ENCODE measurements at places on chromosomes 3 and 15.

GRCh38 chr3:14216257-14217048 is 37.8 kb downstream of the LSM3 start:
- DNase-seq = peak; percentile 43

DNA sequence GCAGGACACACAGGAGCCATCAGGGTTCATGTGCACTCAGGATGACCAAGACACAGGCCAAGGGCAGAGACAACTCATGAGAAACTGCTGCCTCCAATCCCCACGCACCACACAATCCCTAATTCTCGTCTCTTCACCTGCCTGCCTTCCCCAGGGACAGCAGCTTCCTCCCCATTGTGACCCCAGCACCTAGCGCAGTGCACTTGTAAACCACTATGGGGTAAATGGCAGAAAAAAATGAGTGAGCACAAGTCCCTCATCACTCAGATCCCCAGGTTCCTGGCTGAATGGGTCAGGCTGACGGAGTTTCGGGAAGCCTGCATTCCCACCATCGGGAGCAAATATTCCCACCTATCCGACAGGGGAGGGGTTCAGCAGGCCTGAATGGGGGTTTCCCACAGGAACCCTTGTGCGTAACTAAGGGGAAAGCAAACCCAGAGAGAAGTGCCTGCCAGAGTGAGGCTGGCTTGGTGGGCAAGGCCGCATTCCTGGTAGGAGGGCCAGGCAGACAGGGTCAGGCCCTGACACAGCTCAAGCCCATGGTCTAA is 18.8 kb downstream of the PLXNB1 start:
- no peak for DNase-seq

- DNase-seq = no peak
Observed at GRCh38 chr15:76310475-76311099, 682 bp downstream of the ETFA start.

- DNase-seq = no peak
Observed at GRCh38 chr3:72445827-72446217, 402.4 kb downstream of the SHQ1 start.

DNA sequence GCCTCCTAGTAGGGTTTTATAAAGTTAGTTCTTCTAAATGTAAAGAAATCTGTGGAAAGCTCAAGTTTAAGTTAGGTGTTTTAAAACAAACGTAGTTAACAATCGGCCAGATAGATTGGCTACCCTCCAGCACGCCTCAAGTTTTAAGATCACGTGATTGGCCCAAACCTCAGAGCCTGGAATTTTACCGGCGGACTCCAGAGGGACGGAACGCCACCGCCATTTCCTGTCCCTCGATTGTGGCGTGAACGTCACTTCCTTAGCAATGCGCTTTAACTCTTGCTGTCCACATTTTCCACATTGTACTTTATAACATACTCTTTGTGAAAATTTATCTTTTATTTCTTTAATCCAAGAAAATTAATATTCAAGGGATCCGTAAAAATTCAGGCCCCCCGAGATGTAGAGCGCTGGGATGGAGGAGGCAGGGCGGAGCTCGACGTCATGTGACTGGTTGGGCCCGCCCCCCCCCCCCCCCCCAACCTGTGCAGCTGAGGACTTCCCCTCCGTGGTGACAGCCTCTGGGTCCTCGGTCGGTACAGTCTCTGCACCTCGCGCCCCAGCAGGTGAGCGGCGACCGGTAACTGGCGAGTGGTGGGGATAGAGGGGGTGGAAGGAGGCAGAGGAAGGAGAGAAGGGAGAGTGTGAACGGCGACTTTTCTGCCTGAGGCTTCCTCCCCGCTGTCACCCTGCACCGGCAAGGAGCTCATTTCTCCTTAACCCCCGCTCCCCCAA is at the start of gene ATP6V1A:
Gene ATP6V1A (plus strand): TSS at position 488 of the 735 bp plus-strand sequence. CDS start 31,719 bp downstream, outside the sequence.
- peak; percentile 66 for DNase-seq

DNA sequence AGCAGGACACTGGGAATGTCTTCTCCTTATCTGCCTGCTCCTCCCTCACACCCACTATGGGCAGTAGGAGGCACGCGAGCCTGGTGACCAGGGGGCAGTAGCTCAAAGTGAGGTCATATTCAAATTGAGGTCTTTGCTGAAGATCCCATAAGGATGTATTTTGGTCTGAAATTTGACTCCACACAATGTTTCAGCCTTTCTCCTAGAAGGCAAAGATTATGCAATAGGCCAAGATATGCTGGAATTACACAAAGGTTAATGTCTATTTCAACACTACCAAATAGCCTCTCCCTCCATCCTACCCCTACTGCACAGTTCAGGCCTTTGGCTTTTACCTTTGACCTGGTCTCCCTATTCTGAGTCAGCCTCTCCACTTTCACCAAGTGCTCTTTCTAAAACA is 203.0 kb downstream of the TIGIT start:
- no peak for DNase-seq

DNA sequence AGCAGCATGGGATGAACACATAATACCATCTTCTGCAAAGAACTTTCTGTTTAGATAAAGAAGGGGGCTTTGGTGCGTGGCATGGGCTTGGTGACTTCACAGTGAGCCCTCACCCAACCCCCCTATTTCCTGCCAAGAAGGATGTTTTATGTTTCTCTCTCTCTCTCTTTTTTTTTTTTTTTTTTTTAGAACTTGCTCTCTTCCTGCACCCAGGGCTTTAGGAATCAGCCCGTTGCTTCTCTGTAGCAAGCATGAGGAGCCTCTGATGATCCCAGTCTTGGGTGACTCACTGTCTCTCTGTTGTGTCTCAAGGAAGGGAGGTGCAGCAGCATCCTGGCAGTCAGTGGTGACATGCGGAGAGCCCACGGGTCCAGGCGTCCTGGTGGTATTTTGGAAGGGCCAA is 49.1 kb downstream of the CCK start:
- DNase-seq = no peak

All from stimulated activated CD8-positive, alpha-beta memory T cell treated with anti-CD3 and anti-CD28 coated beads, Interleukin-4, amount 100 ng/mL, for 24 hours (primary cell).